Activated CD4-positive, alpha-beta memory T cell treated with anti-CD3 and anti-CD28 coated beads, Interleukin-2, amount 10 ng/mL, durations not matched to agents 7 days and 5 days (primary cell): ENCODE measurements at places on chromosomes 13 and 19. TPM values are rescaled to one million over a fixed set of nuclear protein-coding genes. Genes with fewer than 3 reads are reported as not detected.

Gene COX6B1
- 440 TPM for total RNA-seq

Gene KLK3
- not detected for total RNA-seq

Gene TGFBR3L
- 4.2 TPM for total RNA-seq

Gene ACTMAP
- total RNA-seq = 18.8 TPM

Gene TSSK6
- total RNA-seq = 5.3 TPM

Gene CEACAM5
- total RNA-seq = not detected

Gene ATP8A2
- total RNA-seq = 0.15 TPM

Gene DACT3
- total RNA-seq = 0.15 TPM

Gene MEF2B
- total RNA-seq = 1.6 TPM

Gene ADAMTSL5
- total RNA-seq = 2.9 TPM

Gene ZNF681
- total RNA-seq = 3.7 TPM

Gene SUGP2
- total RNA-seq = 125 TPM

Gene FBXO17
- total RNA-seq = 0.20 TPM

Gene NCAN
- not detected for total RNA-seq

Gene ZNF799
- total RNA-seq = 4.7 TPM

Gene LILRA2
- not detected for total RNA-seq
